ENCODE measurements at places on chromosomes 13 and 19. TPM values are rescaled to one million over a fixed set of nuclear protein-coding genes. Genes with fewer than 3 reads are reported as not detected.
A peak's percentile ranks its signal among the peaks of the same experiment; 100 is the strongest.

DNA sequence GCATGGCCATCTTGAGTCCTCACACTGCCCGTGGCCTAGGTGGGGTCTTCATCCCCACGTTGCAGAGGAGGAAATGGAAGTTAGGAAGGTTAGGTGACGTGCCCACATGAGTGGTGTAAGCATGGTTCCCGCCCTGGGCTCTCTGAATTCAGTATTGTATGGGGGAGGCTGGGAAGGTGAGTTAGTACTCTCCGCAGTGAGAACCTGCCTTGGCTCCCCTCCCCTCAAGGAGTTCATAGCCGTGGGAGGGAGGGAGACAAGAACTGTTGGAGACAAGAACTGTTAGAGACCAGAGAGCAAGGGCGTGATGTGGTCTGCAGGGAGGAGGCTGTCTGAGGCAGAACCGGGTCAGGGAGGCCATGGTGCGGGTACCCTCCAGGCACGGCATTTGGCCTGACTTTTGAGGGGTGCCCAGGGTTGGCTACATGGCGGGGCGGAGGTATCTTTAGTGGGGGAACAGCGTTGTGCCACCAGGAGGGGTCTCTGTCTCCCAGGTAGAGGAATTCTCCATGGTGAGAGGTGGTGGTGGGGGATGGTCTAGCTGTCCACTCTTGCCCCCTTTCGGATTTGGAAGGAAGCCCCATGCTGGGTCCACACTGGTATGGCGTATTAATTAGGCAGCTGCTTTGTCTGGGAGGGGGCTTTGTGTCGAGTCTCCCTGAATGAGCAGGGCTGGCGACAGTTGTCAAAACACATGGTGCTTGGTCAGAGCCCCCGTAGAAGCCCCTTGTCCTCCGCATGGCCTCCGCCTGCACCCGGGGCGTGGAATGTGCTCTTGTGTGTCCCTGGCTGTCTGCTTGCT, 45.8 kb downstream of the CAPN12 start:
- no peak for DNase-seq

DNA sequence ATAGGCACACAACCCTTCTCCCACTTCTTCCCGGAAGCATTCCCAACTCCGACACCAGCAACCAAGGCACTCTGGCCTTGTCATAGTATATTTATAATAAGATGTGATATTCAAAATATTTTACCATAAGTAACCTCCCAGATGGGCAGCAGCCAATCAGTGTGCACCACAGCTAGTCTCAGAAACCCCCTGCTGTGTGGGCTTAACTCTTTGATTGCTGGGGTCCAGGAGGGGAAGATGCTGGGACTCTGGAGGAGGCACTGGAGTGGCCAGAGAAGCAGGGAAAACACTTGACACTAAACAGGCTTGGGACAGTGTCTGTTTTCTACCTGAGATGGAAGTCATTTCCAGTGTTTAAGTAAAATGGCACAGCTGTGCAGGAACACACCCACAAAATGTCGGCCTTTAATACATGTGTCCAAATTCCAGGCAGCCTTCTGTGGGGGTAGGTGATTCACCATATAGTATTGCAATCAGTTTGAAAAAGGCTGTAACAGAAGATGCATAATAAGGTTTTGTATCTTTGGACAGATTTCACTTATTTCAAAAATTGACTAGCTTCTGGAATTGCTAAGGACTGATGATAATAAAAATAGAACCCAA, 100.7 kb downstream of the MBNL2 start:
- DNase-seq: no peak

PTPRH gene
- total RNA-seq: 0.29 TPM

GRCh38 chr19:10091895-10092641, 6.0 kb downstream of the SHFL start:
- no peak for DNase-seq

GRCh38 chr19:20039203-20039723, at the start of gene ZNF682:
Gene ZNF682 (minus strand): TSS chr19:20039505. CDS start chr19:20039345, 160 bp downstream.
- peak; percentile 57 for DNase-seq

FGF21 gene
- not detected for total RNA-seq

GRCh38 chr13:25490236-25490635, 118.5 kb downstream of the ATP8A2 start:
- no peak for DNase-seq

GRCh38 chr19:39602224-39602623, at the start of gene LGALS13:
Gene LGALS13 (plus strand): TSS chr19:39602524. CDS start chr19:39602569, 45 bp downstream.
- no peak for DNase-seq

- no peak for DNase-seq
These were observed 263.5 kb downstream of the GPC5 start for GRCh38 chr13:91661692-91662490.

DNA sequence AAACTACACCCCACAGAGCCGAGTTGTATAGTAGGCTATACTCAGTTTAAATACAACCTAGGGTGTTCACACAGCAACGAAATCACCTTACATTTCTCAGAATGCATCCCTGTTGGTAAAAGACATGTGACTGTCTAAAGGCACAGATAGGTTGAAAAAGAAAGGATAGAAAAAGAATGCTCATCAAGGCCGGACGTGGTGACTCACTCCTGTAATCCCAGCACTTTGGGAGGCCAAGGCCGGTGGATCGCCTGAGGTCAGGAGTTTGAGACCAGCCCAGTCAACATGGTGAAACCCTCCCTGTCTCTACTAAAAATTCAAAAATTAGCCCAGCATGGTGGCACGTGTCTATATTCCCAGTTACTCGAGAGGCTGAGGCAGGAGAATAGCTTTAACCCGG, 3.8 kb upstream of the IL17D start:
- no peak for DNase-seq

DNA sequence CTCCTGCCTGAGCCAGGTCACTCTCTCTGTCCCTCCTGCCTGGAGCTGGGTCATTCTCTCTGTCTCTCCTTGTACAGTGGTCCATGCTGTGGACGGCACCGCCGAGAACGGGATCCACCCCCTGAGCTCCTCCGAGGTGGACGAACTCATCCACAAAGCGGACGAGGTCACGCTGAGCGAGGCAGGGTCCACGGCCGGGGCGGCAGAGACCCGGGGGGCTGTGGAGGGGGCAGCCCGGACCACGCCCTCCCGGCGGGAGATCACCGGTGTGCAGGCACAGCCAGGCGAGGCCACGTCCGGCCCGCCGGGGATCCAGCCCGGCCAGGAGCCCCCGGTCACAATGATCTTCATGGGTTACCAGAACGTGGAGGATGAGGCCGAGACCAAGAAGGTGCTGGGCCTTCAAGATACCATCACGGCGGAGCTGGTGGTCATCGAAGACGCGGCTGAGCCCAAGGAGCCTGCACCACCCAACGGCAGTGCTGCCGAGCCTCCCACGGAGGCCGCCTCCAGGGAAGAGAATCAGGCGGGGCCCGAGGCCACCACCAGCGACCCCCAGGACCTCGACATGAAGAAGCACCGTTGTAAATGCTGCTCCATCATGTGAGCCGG, 4.6 kb upstream of the MISP start:
- no peak for DNase-seq

DNA sequence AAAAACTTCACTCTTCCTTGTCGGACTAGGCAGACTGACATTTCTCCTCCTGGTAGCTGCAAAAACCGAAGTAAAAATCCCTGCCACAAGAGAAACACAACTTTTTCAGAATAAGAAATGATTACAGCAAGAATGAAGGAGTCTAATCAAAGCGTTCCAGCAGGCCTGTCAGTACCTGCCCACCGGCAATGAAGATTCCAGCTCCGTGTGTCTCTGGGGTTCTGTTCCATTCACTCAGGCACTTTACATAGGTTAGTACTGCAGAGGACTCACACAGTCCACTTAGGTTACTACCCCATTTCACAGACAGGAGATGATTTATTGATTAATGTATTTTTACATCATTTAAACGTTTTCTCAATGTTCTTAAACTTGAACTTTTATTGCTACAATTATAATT, 275.5 kb downstream of the NHLRC3 start:
- no peak for DNase-seq

- no peak for DNase-seq
These were observed 321.6 kb downstream of the NDFIP2 start for GRCh38 chr13:79802389-79803085.

SH2D3A gene
- total RNA-seq: 0.58 TPM

DNA sequence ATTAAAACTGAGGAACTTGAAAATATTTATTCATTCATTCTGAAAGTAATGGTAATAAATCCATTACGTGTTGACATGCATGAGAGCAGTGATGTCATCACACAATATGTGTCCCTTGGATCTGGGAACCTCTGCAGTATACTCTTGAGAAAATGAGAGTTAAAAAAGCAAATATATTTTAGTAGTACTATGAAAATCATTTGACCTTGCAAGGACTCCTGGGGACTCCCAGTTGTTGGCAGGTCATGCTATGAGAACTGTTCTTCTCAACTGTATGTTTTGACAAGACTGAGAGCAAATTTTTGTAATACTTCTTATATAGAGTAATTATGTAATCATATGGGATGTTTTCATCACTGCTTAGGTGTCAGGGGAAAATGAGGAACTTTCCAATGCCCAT, 249.4 kb downstream of the PCCA start:
- DNase-seq: no peak

ZSCAN4 gene
- not detected for total RNA-seq

LHB gene
- total RNA-seq: not detected

- no peak for DNase-seq
These were observed 146.4 kb upstream of the VSTM2B start for GRCh38 chr19:29379257-29380021.

- DNase-seq: no peak
These were observed 52.9 kb downstream of the KLF2 start for GRCh38 chr19:16377521-16377920.

DNA sequence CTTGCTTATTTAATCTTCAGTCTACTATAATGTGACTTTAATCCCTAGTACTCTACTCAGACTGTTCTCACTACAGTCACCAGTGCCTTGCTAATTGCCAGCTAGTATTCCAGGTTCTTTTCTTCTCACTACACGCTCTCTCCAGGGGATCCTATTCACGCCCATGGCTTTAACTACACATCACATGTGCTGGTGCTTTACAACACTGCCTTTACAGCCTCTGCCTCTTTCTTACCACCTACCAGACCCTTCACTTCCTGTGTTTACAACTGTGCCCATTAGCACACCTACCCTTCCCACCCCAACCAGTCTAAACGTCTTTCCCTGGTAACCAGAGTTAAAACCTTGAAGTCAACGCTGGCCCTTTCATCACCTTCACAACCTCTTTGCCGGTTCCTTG, 249.5 kb downstream of the DNAJC15 start:
- no peak for DNase-seq

KLK13 gene
- total RNA-seq: not detected

- DNase-seq: no peak
These were observed 70.5 kb downstream of the GADD45B start for GRCh38 chr19:2546128-2547032.

- no peak for DNase-seq
These were observed 233.1 kb downstream of the LACC1 start for GRCh38 chr13:44112700-44113329.
